ENCODE measurements at places on chromosomes 1 and 21. TPM values are rescaled to one million over a fixed set of nuclear protein-coding genes. Genes with fewer than 3 reads are reported as not detected.
A peak's percentile ranks its signal among the peaks of the same experiment; 100 is the strongest.

Gene TCEA3
- polyA plus RNA-seq: 36.9 TPM

Gene KCNQ4
- polyA plus RNA-seq: 1.9 TPM

GRCh38 chr1:108962681-108963051 is 618 bp downstream of the CLCC1 start:
- peak; percentile 65 for DNase-seq

DNA sequence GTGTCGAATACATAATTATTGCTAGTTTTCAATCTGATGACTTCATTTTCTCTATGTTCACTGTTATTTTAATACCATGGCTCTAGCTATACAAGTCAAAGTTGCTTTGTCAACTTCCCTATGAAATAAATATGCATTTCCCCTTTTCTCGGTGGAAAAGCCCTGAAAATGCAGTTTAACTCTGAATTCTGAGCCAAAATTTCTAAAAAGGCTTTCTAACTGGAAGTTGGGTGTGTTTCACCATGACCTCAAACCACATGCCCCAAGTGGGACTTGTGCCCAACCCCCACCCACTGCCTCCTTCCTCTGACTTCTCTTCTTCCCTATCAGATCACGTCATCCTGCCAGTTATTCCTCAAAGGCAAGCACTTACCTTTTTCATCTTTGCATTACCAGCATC is 8.9 kb downstream of the MKNK1 start:
- DNase-seq: no peak

DNA sequence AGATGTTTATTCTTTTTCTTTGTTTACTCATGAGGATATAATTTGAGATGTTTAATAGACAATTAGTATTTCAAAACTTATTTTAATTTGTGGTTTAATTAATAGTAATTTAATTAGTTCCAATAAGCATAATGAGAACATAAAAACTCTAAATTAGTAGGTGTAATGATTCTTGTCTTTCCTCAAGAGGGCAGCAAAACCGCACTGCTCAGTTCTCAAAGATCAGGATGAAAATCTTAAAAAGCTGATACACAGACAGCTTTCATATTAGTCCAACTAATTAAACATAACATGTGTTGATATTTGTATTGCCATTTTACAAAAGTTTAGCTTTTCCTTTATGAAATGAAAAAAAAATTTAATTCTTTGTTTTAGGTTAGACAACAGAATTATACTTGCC is 106.7 kb upstream of the C21orf91 start:
- no peak for DNase-seq

DNA sequence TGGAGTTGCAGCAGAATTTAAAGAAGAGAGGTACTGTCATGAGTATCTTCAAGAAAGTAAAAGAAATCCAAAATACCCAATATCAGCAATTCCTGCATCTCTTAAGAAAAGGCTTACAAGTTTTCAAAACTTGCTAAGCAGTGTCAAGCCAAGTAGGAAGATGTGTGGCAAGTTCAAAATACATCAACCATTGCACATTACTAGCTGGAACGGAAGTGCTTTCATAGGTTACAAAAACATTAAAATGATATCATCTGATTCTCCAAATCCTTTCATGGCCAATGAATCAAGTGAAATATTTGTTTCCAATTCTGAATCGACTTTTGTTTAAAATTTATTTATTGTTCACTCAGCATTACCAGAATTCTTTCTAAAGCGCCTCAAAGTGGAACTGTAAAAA is 5.7 kb upstream of the ABCA4 start:
- DNase-seq: no peak

DNA sequence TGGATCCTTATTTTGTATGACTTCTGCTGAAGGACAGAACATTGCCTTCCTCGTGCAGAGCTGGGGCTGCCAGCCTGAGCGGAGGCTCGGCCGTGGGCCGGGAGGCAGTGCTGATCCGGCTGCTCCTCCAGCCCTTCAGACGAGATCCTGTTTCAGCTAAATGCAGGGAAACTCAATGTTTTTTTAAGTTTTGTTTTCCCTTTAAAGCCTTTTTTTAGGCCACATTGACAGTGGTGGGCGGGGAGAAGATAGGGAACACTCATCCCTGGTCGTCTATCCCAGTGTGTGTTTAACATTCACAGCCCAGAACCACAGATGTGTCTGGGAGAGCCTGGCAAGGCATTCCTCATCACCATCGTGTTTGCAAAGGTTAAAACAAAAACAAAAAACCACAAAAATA is 27.5 kb upstream of the KDM4A start:
- no peak for DNase-seq

Gene ANKRD45
- polyA plus RNA-seq: not detected

DNA sequence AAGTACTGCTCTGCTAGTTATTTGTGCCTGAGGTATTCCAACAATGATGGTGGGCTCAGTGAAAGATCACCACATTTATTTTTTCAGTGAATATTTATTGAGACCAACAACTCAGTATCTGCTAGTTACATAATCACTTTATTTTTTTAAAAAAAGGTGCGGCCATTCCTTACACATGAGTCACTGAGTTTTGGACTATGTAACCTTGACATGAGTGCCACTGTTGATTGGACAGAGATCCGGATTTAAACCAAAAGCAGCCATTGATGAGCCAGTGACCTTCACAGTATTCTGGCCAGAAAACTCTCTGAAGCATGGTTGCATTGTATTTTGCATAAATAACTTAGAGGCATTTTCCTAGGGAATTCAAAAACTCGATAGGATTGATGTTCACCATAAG is 79.5 kb downstream of the NUF2 start:
- DNase-seq: no peak

- no peak for DNase-seq
Observed at GRCh38 chr1:84887261-84887934, 5.6 kb downstream of the LPAR3 start.

DNA sequence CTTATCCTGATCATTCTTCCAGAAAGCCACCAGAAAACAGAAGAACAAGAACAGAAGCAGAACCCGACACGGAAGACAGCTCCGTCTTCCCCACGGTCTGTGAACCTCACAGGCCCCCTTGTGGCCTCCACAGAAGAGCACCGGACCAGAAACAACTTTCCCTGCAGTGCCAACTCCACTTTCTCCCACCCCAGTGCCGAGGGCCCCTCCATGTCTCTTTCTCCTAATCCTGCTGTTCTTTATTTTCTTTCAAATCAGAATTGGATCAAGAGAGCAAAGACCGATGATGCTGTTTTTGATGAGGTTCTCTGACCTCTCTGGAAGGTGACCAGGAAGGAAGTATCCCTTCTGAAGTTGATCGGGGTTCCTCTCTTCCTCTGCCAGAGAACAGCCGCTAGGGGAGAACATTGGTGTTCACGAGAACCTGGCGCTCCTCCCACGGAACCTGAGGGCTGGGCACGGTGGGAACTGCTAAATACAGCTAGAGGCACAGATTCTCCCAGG is 58.9 kb upstream of the CTTNBP2NL start:
- peak; percentile 19 for DNase-seq

DNA sequence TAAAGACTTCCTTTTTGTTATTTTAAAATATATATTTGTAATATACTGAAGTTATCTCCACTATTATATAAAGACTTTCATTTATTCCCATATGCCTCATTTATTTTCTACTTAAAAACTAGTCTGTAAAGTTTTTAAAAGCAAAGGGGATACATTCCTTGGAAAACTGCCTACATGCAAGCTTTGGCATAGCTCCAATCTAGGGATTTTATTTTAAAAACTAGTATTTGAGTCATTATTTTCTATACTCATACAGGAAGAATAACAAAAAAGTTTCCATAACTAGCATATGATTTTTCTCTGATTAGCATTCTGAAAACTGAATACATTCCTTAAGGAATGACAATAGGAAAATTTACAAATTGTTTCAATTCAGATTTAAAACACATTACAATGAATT is 88.9 kb downstream of the COL24A1 start:
- no peak for DNase-seq

DNA sequence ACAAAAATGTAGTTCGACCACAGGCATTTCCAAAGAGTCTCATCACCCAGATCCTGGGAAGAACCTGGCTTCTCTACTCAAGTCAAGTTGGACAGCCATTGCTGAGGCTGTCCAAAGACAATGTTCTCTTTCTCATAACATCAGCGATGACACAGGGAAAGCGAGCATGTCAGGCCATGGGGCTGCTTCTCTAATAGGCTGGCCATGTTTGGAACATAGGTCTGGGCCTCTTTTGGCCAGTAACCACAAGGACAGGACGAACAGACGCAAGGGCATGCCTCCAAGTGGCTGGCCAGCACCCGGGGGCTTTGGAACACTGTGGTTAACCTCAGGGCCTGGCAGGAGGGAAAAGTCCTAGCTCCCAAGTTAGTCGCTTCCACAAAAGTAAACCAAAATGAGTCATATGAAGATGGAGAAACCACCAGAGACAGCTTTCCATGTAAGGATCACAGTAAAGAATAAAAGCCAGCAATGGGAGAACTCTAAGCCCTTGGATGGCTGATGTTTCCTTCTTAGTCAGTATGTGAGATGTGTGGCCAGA is 80.6 kb upstream of the SLC44A3 start:
- DNase-seq: no peak

DNA sequence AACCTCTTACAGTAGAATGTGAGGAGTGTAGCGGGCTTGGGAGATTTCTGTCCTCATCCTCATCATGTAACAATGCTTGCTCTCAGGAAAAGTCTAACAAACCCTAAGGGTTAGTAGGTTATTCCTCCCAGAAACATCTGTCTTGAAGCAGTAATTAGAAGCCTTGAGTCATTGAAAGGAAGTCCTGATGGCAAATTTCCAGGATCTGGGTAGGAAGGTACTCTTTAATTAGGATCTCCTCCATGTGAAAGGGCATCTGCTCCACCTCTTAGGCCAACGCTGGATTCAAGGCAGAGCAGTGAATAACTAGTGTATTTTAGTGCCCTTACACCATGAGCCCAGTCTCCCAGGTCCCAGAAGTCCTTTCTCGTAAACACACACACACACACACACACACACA is 106.6 kb upstream of the BARHL2 start:
- DNase-seq: no peak

DNA sequence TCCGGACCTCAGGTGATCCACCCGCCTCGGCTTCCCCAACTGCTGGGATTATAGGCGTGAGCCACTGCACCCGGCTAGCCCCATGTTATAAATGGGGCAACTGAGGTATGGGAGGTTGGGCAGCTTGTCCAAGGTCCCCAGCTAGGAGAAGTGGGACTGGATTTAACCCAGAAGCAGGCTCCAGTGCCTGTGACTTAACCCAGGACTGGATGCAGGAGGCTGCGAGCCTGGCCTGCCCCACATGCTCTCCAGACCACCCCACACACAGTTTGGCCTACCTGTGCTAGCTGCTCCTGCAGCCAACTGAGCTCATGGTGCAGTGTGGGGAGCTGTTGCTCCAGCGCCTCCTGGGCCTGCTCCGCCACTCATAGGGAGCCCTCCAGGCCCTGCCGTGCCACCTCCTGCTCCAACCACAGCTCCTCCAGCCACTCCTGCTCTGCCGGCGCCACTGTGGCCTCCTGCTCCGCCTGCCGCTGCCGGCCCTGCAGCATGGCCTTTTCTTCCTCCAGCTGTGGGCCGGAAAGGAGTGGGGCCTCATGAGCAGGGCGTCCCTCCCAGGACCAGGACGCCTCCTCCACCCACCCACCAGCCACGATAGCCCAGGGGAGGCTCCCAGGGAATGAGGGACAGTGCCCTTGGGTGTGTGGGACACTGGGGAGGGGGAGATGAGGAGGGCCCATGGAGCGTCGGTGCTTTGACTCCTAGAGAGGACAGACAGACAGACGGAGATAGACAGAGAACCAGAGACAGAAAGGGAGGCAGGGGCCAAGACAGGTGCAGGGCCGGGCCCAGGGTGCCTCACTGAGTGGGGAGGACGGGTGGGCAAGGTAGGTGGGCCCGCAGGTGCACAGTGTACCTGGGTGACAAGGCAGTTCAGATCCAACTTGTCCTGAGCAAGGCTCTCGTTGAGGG is 12.4 kb upstream of the NBPF1 start:
- no peak for DNase-seq

Measured in small intestine (tissue), 16 donors.